A172 (cell line): ENCODE measurements at places on chromosomes 5 and 9. TPM values are rescaled to one million over a fixed set of nuclear protein-coding genes. Genes with fewer than 3 reads are reported as not detected.
A peak's percentile ranks its signal among the peaks of the same experiment; 100 is the strongest.

DNA sequence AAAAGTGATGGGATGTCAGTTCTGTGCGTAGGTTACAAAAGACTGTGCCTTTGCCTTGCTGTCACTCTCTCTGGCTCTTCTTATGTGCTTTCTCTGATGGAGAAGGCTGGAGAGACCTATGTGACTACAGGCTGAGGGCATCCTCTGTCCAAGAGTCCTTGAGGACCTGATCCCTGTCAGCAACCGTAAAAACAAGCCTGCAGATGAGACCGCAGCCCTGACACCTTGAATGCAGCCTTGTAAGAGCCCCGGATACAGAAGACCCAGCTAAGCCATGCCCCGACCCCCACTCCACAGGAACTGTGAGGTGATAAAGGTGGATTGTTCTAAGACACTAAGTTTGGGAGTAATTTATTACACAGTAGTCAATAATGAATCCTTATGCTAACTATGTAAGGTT is 32.6 kb upstream of the FRRS1L start:
- DNase-seq: no peak

- DNase-seq: peak; percentile 89
Measured at GRCh38 chr9:81771571-81771970, 82.2 kb upstream of the TLE1 start.

DNA sequence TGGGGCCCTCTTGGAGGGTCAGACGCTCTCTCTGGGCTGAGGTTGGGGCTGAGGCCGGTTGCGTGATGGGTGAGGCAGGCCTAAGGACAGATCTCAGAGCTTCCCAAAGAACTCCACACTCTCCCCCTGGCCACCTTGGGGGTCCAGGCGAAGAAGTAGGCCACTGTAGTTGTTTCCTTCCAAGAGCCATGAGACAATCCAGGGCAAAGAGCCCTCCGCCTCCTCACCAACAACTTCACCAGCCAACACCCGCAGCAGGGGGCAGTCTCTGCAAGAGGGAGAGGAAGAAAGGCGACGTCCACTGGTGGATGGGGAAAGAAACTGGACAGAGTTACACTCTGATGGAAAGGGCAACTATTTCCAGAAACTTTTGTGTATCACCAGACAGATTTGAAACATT is 10.7 kb downstream of the SLC35A4 start:
- DNase-seq: no peak

DNA sequence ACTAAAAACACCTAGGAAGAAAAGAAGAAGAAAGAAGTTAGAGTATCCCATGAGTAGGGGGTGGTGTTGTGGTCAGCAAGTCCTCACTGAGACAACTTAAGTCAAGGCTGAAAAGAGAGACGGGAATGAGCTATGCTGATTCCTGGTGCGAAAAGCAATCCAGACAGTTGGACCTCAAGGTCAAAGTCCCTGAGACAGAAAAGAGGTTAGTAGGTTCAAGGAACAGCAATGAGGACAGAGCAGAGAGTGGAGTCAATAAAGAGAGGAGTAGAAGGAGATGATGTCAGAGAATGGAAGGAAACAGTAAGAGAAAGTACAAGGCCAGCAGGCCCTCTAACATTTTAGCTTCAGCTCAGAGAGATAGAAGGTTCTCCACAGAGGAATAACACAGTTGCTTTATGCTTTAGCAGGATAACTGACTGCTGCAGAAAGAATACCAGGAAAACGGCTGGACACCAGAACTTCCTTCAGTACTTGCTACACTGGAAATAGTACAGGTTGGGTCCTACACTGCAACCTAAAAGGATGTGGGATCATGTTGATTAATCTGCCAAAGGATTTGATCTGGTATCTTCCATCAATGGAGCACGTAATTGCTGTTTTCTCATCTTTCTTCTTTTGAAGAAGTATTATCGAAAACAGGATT is 43.6 kb downstream of the GNAQ start:
- DNase-seq: no peak

- no peak for DNase-seq
Measured at GRCh38 chr5:3535414-3536211, 60.0 kb upstream of the IRX1 start.

CKS2 gene
- 446 and 553 TPM in 2 replicates for total RNA-seq
